ENCODE measurements at places on chromosomes 7 and 10. TPM values are rescaled to one million over a fixed set of nuclear protein-coding genes. Genes with fewer than 3 reads are reported as not detected.

MACROH2A2 gene
- 21.8 TPM for polyA plus RNA-seq

DNA sequence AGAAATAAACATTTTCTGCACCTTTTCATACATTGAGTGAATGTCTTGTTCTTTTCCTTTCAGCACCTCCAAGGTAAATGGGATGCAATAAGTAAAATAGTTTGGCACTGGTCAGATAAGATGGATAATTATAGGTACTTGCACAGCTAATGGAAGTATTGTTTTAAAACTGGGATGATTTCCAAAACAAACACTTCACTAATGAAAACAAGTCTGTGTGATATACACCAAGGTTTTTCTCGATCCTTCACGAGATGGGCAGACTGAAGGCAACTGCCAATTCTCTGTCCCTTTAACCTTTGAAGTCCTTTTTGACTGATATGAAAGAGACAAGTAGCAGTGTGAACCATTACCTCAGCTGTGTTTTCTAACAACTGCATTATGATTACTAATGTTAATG lies 423.8 kb downstream of the GFRA1 start:
- no peak for DNase-seq

GRCh38 chr7:87445897-87446296 lies 29.6 kb downstream of the ABCB4 start:
- no peak for DNase-seq

GRCh38 chr7:90225181-90225580 lies 13.6 kb downstream of the STEAP2 start:
- no peak for DNase-seq

DNA sequence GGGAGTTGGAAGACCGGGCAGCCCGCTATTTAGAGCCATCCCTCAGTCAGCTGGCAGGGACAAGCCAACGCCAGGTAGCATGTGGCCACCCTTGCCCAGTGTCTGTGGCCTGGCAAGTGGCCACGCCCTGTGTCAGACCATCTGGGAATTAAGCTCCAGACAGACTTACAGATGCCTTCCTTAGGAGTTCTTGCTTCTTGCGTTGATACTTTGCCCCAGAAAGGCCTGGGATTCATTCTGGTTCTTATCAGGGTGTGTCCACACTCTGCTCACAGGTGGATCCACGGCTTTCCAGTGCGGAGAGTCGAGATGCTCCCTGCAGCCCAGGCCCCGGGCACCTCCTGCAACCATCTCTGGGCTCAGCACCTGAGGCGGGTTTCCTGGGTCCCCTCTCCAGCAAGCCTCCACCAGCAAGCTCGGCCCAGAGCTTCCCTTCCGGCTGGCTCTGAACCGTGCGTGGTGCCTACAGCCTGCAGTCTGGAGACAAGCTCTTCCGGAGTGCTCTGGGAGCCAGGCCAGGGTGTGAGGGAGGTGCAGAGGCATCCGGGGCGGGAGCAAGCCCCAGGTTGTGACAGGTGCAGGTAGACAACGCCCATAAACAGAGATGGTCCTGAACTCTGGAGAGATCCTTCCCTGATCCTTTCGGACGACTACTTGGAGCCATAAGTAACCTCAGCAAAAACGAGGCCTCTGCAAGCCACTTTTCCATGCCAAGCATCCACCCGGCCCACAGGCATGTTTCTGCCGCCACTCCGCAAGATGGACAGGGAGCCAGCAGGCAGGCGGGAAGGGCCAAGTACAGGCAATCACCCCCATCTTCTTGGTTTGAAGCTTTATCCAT lies 32.3 kb upstream of the PPIF start:
- no peak for DNase-seq

Data from AG04450 (cell line).